Aorta (tissue), 5 donors: ENCODE measurements at places on chromosomes 13 and 19. TPM values are rescaled to one million over a fixed set of nuclear protein-coding genes. Genes with fewer than 3 reads are reported as not detected.

The OR10H1 gene
- not detected for total RNA-seq

The VSTM2B gene
- total RNA-seq = not detected

The RASAL3 gene
- 10.9 TPM for total RNA-seq

The DLEU7 gene
- total RNA-seq = 0.48 TPM

The WDR87 gene
- total RNA-seq = not detected

The NTN5 gene
- total RNA-seq = 0.96 TPM

The CYP4F2 gene
- total RNA-seq = not detected

The CCNA1 gene
- total RNA-seq = 0.42 TPM

The SPTBN4 gene
- 1.3 TPM for total RNA-seq

The NKG7 gene
- 3.3 TPM for total RNA-seq

The SERTM1 gene
- total RNA-seq = 0.66 TPM

DNA sequence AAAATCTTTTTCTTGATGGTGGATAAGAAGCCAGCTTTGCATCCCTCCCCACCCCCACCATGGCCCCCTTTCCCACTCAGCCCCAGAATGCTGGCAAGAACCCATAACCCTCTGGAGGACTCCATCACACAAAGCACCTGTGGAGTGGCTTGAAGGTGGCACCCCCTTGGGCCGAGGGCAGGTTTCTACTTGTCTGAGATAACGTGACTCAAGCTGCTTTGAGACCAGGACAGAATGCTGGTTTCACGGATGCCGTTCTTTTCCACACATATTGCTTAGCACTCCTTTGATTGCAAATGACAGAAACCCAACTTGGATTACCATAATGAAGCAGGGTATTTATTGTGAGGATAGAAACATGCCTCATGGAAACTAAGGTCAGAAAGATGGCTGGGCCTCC is 82.2 kb downstream of the LACC1 start:
- no peak for DNase-seq

DNA sequence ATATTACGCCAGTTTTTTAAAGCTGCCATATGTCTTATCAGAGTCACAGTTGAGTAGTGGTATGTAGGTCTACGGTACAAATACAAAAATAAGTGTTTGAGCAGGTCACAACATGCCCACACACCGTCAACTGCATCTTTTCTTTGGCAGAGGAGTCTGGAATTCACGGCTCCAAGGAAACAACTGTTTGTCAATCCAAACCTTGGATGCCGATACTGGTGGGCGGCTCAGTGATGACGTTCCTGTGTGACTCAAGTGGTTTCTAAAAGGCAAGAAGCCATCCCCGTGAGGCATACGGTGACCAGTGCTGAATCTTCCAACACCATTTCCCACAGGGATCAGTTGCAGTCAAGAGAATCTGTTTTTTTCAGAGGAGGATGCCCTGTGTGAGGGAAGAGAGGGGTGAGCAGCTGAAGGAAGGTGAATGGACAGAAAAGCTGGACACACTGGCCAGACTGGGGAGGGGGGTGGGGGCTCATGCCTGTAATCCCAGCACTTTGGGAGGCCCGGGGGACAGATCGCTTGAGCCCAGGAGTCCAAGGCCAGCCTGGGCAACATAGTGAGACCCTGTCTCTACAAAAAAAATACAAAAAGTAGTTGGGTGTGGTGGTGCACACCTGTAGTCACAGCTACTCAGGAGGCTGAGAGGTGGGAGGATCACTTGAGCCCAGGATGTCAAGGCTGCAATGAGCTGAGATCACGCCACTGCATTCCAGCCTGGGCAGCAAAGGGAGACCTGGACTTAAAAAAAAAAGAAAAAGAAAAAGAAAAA is 22.8 kb upstream of the CEBPG start:
- no peak for DNase-seq

GRCh38 chr19:9791552-9792205 is 23.1 kb upstream of the ZNF846 start:
- peak; percentile 98 for DNase-seq

DNA sequence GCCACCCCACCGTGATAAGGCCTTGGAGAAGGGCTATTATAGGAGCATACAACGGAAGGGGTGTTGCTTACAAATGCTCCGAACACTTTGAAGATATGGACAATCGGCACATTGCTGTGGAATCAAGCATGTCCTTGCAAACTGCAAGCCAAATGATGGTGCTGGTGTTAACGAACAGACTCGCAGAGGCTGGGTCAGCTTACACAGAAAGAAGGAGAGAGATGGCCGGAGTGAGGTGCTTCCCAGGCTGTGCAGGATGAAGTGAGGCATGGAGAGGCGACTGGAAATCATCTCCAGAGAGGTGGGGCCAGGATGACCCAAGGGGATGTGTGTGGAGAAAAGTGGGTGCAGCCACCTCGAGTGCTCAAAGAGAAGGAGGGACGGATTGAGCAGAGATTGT is 42.2 kb downstream of the HSPH1 start:
- DNase-seq = no peak

DNA sequence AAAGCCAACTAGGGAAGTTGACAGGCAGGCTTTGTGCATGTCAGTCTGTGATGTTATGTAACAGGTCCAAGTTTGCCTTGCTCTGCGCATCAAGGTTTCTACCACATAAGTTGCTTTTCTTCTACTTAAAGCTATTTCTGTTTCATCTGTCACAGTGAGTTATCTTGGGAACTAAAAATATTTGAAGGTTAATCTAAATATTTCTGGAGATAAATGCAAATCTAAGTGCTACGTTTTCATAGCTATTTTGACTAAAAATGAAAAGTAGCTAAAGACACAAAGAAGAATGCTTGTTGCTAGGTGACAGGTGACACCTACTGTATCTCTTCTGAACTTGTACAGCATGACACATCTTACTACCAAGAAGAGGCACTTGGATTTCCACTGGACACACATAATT is 135.6 kb downstream of the KLF12 start:
- no peak for DNase-seq

- DNase-seq = no peak
These were observed 792.4 kb upstream of the SLITRK5 start for GRCh38 chr13:86878781-86879180.

DNA sequence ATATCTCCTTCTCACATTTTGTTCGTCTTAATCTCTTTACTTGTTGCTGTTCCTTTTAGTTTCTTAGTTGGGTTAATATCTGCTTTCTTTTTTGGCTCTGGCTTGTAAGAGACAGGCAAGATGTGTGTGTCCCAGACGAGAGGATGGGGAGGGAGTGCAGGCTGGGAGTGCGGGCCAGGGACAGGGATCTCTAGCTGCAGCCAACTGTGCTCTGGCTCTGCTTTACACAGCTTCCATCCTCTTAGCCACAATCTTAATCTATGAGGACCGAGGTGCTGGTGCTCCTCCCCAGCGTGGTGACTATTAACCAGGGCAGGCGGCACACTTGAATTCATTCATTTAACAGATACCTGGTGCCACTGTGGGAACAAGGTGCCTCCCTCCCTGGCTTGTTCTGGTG is 70.9 kb upstream of the WASF3 start:
- no peak for DNase-seq

- DNase-seq = no peak
These were observed 1.0 kb upstream of the ZNF529 start for GRCh38 chr19:36573895-36574720.

DNA sequence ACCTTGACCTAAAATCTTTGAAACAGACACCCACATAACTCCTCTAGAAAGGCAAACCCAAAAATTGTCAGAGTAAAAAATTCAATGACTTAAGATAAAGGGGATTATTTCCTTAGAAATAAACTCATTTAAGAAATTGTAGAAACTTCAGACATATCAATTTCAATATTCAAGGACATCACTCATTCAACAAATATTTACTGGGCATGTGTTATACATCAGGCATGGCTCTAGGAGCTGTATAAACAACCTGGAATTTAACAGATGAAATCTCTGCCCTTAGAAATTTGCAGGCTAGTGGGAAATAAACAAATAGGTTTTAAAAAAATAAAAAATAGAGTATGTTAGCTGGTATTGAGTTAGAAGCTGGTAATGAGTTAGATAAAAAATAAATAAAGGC is 84.0 kb upstream of the LSM14A start:
- no peak for DNase-seq

DNA sequence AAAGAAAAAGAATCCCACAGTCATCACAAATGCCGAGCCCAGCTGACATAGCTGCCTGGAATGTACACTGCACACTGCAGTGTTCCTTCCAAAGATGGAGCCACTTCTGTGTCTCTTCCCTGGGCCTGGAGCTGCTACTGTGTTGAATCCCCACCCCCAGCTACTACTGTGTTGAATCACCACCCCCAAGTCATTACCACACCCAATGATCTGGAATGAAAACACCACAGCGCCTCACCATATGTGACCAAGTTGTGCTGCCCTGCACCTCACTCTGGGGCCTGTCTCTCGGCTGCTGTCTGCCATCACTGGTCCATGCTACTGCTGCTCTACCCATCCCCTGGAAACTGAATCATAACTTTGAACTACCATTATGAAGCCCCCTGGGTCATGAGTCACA is 861.2 kb downstream of the UQCRFS1 start:
- DNase-seq = no peak

GRCh38 chr13:75181906-75182305 is 300.1 kb downstream of the TBC1D4 start:
- DNase-seq = no peak

DNA sequence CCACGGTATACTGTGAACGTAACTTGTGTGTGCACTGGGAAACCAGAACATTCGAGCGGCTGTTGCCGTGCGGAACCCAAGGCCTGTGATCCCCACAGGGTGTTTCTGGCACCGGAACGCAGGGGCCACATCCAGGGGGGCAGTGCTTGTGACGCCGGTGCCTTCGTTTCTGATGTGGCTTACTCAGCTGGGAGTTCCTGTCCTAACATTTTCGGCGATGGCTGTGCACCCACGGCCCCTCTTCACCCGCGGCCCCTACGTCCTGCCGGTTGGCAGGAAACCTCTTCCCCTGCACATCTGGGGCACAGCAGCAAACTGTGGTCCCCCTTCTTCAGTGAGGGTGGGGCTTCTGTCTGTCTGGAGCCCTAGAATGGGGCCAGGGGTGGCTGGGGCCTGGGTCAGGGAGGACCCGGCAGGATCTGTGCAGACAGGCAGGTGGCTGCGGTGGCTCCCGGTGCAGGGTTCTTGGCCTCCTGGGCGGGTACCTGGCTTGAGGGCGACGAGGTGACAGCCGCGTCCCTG is 26.2 kb downstream of the CSNK1G2 start:
- no peak for DNase-seq

DNA sequence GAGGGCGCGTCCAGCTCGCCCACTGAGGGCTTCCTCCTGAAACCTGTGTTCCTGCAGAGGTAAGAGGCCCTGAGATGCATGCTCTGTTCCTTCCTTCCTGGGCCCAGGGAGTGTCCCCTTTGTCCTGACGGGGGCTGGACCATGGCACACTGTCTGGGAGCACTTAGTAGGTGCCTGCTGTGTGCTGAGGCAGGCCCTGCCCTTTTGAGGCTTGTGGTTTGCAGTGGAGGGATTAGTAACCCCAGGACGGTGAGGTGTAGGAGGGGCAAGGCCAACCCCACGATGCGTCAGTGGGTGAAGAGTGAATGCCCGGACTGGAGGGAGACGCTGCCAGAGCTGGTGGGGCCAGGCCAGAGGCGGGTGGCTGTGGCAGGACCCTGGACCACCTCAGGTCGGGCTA is 11.2 kb upstream of the F2RL3 start:
- no peak for DNase-seq

GRCh38 chr13:60326273-60326672 is 70.7 kb upstream of the TDRD3 start:
- DNase-seq = no peak

DNA sequence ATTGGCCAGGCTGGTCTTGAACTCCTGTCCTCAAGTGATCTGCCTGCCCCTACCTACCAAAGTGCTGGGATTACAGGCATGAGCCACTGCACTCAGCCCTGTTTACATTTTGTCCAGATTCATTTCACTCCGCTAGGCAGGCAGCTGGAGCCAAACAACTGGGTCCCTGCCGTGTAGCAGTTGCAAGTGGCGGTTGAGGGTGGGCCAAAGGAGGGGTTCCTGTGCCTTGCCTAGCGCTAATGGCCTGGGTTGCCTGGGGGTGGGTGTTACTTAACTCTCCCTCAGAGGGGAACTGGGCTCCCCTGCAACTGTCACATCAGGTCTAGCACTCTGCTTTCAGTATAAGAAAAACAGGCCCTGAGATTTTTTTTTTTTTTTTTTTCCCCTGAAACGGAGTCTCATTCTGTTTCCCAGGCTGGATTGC is 7.4 kb downstream of the ACP5 start:
- no peak for DNase-seq

- DNase-seq = peak; percentile 47
These were observed 4.7 kb downstream of the RASA3 start for GRCh38 chr13:114127473-114128347.

DNA sequence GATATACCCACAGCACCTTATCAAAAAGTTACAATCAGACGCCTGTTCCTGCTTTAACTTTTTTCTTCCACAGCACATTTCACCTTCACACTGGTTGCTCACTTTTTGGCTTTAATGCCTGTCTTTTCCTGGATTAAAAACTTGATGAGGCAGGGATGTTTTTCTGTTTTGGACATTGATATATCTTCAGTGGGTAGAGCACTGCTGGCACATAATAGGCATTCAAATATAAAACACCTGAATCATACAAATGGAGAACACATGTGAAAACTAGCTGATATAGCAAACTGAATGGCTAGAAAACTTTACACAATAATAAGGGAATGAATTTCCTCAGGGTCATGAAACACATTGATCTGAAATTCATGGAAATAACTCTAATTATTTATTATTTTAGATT is 65.6 kb downstream of the STARD13 start:
- no peak for DNase-seq

DNA sequence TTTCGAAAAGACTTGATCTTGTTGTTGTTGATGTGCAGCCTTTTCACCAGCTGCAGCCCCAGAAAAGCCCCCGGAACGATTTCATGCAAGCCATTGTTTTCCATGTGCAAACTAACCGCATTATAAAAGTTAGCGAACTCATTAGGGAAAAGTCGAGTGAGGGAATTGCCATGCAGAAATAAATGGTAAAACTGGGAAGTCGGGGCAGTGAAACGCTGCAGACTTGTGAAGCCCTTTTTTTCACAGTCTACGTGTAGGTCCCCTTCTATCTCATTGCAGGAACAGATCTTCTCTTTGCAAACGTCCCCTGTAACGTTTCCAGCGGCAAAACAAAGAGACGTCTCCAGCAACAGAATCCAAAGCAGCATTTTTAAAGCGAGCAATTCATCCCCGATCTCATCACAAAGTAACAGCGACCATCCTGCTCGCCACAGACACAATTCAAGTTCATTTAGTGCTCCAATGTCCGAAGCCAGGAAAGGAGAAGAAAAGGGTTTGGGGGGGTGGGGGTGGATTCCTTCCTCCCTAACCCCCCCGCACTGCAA is 1.1 kb downstream of the SLITRK1 start:
- DNase-seq = no peak

- DNase-seq = no peak
These were observed 7.9 kb downstream of the SPATA13 start for GRCh38 chr13:24168392-24168750.

GRCh38 chr13:97329331-97329730 is 104.6 kb upstream of the RAP2A start:
- DNase-seq = no peak

- DNase-seq = no peak
These were observed 5.1 kb downstream of the DACH1 start for GRCh38 chr13:71861769-71862458.

GRCh38 chr13:41864658-41865057 is 96.3 kb downstream of the VWA8 start:
- DNase-seq = no peak

- no peak for DNase-seq
These were observed 1.8 kb upstream of the NCCRP1 start for GRCh38 chr19:39194832-39195542.

- peak; percentile 63 for DNase-seq
These were observed 4.2 kb downstream of the ATP4A start for GRCh38 chr19:35559281-35559659.
